Stimulated activated CD8-positive, alpha-beta memory T cell treated with anti-CD3 and anti-CD28 coated beads, Interleukin-4, amount 100 ng/mL, for 4 hours (primary cell): ENCODE measurements at places on chromosomes 16 and 17.

- no peak for DNase-seq
These were observed 138.8 kb downstream of the PRKCA start for GRCh38 chr17:66441101-66441661.

DNA sequence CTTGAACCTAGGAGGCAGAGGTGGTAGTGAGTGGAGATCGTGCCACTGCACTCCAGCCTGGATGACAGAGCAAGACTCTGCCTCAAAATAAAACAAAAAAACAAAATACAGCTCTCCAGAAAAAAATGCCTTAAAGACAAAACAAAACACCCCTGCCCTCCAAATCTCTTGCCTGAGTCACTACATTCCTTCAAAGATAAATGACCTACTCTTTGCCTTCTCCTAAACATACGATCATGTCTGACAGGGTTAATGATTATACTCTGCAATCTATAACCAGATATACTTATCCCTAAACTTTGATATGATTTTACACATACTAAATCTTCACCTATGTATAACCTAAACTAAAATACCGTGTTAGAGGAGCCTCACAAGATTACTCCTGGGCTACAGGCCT lies 1.4 kb upstream of the SETD6 start:
- no peak for DNase-seq

DNA sequence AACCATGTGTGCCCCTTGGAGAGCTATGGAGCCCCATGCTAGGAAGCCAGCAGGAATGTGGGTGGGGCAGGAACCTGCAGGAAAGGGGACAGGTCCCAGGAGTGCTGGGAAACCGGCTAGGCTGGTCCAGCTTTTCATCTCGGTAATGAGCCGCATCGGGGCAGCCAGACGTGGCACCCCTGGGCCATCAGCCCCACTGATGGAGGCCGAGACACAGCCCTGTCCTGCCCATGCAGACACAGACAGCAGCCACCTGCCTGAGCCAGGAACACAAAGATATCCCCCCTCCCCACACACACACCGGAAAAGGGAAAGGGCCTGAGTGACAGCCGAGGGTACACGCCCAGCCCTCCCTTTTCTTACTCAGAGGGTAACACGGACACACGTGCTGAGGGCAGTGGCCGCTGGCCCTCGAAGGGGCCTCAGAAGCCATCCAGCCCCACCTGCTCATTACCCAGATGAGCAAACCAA lies 18.1 kb downstream of the PPL start:
- DNase-seq: no peak

DNA sequence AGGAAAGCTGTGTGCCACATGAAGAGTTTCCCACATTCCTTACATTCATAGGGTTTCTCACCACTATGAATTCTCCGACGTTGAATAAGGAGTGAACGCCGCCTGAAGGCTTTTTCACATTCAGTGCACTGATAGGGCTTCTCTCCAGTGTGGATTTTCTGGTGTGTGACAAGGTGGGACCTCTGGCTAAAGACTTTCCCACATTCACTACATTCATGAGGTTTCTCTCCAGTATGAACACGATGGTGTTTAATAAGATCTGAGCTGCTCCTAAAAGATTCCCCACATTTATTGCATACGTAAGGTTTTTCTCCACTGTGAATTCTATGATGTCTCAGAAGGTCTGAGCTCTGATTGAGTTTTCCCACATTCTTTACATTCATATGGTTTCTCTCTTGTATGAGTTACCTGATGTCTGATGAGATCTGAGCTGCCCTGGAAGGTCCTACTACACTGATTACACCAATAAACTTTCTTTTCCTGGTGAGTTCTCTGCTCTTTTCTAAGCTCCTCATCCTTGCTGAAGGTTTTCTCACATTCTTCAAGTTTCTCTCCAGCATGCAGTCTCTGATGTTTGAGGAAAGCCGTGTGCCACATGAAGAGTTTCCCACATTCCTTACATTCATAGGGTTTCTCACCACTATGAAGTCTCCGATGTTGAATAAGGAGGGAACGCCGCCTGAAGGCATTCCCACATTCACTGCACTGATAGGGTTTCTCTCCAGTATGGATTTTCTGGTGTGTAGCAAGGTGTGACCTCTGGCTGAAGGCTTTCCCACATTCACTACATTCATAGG lies 10.0 kb downstream of the ZNF594 start:
- DNase-seq: no peak

DNA sequence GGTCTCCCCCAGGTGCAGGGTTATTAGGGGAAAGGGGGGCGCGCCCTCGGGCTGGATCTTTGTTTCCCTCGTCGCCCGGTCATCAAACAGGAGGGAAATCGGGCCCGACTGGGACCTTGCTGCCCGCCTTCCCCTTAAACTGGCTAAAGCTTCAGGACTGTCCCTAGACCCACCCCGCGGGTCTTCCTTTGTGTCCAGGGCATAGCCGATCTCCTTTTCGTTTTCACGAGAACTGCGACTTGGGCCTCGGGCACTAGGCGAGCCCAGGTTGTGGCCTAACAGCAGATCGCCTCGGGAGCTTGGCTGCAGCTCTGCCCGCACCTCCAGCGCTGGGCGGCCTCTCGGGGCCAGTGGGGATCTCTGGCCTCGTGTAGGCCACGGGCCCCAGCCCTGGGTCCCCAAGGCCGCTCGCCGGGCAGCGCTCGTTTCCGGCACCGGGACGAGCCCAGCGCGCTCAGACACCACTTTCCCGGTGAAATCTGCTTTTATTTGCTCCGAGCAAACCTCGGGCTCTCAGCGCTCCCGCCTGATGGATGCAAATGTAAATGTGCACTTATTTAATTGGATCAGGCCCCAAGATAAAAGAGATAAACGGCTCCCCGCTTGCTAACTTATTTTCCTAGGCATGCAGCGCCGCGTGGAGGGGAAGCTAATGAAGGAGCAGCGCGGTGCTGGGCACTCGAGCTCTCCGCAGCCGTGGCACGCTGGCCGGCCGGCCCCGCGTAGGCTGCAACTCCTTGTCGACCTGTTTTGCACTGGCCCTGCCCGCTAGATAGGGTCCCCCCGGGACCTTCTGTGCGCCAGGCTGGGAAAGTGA lies 7.8 kb downstream of the IRX5 start:
- DNase-seq: no peak

- DNase-seq: no peak
These were observed 129.9 kb upstream of the ZFHX3 start for GRCh38 chr16:73177729-73178295.

- no peak for DNase-seq
These were observed 16.2 kb downstream of the CHRNB1 start for GRCh38 chr17:7460850-7461660.

DNA sequence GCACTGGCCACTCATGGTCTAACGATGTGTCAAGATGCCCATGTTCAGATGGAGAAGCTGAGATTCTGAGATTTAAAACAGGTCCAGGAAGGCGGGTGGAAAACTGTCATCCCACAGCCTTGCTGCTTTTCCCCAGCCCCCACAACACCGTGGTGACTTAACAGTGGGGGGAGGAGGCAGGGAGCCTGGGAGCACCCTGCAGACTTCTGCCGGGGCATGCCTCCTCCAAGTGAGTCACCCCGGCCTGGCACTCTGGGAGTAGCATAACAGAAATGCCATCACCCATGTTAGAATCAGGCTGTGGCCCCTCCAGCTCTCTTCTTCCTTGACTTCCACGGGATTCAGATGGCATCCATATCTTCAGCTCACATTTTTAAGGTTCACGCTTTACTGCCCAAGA lies 164.8 kb downstream of the CBLN1 start:
- no peak for DNase-seq

GRCh38 chr16:81696961-81697615 lies 82.0 kb upstream of the PLCG2 start:
- DNase-seq: peak; percentile 8
